ENCODE measurements at places on chromosomes 4 and X.

GRCh38 chrX:24877854-24878650 is 137.7 kb downstream of the ARX start:
- peaks cover 49% of the 10 kb centered on the region for H3K4me1 ChIP-seq
- H3K27me3 ChIP-seq = no peaks in the 10 kb centered on the region
- H3K4me3 ChIP-seq = peak overlapping the region; percentile 30

DNA sequence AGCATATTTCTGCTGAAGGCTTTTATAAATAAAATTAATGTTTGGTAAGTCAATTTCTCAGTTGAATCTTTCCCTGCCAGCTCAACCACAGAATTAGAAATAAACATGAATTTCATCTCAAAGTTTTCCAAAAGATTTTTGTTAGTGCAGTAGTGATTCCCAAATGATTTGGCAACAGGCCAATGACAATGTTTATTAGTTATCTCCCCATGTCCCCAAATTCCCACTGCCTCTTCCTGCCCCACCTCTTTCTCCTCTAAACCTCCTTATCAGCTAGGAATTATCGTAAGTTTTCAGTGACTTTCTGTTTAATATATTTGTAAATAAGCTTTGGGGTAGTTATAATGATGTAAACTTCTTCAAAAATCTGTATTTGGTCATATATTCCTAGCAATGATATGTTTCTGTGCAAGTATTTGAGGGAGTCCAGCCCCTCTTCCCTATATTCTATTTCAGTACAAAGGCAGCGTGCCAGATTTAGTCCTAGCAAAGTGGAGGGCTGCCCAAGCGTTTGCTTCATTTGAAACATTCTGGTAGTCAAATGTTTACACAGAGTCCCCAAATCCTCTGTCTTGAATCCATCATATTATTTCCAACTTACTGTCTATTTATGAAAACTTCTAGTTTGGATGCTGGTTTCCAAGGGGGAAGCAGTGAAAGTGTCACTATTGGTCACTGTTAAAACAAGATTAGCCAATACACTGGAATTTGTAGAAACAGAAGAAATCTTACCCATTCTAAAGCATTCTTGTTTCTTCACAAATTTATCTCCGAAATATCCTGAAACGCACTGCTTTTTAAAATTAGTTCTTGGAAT is 33.7 kb upstream of the ANKRD50 start:
- H3K4me3 ChIP-seq = no peak overlapping the region
- DNase-seq = no peak
- no peaks in the 10 kb centered on the region for H3K4me1 ChIP-seq
- no peak overlapping the region for H3K27ac ChIP-seq
- no peaks in the 10 kb centered on the region for H3K36me3 ChIP-seq
- no peaks in the 10 kb centered on the region for H3K27me3 ChIP-seq

DNA sequence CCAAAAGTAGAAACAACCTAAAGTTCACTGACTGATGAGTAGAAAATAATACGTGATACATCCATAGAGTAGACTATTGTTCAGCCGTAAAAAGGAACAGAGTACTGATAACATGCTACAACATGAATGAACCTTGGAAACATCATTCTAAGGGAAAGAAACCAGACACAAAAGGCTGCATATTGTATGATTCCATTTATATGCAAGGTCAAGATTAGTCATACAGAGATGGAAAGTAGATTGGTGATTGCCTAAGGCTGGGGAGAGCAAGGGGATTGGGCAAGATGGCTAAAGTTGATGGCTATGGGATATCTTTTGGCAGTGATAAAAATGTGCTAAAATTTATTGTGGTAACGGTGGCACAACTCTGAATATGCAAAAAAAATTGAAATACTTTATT is 209.1 kb downstream of the RELL1 start:
- H3K27me3 ChIP-seq = no peaks in the 10 kb centered on the region
- no peak for DNase-seq
- no peak overlapping the region for H3K27ac ChIP-seq
- H3K36me3 ChIP-seq = peaks cover 18% of the 10 kb centered on the region
- H3K4me1 ChIP-seq = peaks cover 11% of the 10 kb centered on the region
- H3K4me3 ChIP-seq = no peak overlapping the region

- peaks cover 22% of the 10 kb centered on the region for H3K36me3 ChIP-seq
- no peaks in the 10 kb centered on the region for H3K27me3 ChIP-seq
- peaks cover 7% of the 10 kb centered on the region for H3K4me1 ChIP-seq
- DNase-seq = no peak
- peak overlapping the region; percentile 51 for H3K27ac ChIP-seq
Measured at GRCh38 chr4:113468165-113469022, 293.1 kb downstream of the CAMK2D start.

- no peaks in the 10 kb centered on the region for H3K36me3 ChIP-seq
- no peak for DNase-seq
- no peaks in the 10 kb centered on the region for H3K27me3 ChIP-seq
- H3K4me3 ChIP-seq = no peak overlapping the region
- H3K27ac ChIP-seq = no peak overlapping the region
Measured at GRCh38 chrX:30568136-30568535, 9.4 kb downstream of the TASL start.
